ENCODE measurements at places on chromosomes 11 and 22.

- peak overlapping the region; percentile 100 for H3K27ac ChIP-seq
- no peak for DNase-seq
These were observed 480 bp upstream of the SMARCB1 start for GRCh38 chr22:23786261-23786710.

DNA sequence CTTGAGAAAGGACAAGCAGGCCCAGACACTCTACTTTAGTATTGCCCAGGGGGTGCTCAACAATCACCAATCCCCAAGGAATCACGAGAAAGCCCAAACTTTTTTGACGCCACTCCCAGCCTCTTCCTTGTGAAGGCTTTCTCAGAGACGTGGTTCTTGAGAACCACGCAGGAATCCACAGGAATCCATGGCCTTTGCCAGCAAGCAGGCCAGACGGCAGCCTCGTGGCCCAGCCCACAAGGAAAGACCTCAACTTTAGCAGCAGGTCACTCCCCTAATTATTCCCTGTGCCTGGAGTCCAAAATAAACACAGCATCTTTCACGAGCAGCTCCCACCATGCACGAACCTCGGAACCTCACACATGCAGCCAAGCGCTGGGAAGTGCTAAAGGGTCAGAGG is 104.2 kb downstream of the WT1 start:
- no peaks in the 10 kb centered on the region for H3K36me3 ChIP-seq
- no peak for DNase-seq
- H3K27me3 ChIP-seq = no peaks in the 10 kb centered on the region

GRCh38 chr11:124344346-124344745 is 24.3 kb upstream of the OR8D2 start:
- H3K27me3 ChIP-seq = no peaks in the 10 kb centered on the region
- H3K4me1 ChIP-seq = no peaks in the 10 kb centered on the region
- no peaks in the 10 kb centered on the region for H3K36me3 ChIP-seq
- no peak overlapping the region for H3K27ac ChIP-seq
- no peak overlapping the region for H3K4me3 ChIP-seq

DNA sequence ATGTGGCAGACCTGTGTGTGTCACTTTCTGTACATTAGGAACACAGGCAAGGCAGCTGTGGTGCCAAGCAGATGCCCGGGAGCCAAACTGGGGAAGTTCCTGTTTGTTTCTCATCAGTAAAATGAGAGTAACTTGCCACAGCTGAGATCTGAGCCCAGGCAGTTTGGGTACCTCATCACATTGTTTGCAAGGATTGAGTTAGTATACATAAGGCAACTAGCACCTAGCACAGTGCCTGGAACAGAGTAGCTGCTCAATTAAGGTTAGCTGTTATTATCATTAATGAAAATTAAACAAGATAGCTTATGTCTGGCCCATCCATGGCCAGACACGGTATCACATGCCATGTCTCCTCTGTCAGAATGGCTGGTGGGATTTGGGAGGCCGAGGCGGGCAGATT is 7.8 kb downstream of the SOX10 start:
- H3K4me1 ChIP-seq = no peaks in the 10 kb centered on the region
- no peak overlapping the region for H3K4me3 ChIP-seq
- H3K27ac ChIP-seq = no peak overlapping the region
- H3K27me3 ChIP-seq = no peaks in the 10 kb centered on the region

DNA sequence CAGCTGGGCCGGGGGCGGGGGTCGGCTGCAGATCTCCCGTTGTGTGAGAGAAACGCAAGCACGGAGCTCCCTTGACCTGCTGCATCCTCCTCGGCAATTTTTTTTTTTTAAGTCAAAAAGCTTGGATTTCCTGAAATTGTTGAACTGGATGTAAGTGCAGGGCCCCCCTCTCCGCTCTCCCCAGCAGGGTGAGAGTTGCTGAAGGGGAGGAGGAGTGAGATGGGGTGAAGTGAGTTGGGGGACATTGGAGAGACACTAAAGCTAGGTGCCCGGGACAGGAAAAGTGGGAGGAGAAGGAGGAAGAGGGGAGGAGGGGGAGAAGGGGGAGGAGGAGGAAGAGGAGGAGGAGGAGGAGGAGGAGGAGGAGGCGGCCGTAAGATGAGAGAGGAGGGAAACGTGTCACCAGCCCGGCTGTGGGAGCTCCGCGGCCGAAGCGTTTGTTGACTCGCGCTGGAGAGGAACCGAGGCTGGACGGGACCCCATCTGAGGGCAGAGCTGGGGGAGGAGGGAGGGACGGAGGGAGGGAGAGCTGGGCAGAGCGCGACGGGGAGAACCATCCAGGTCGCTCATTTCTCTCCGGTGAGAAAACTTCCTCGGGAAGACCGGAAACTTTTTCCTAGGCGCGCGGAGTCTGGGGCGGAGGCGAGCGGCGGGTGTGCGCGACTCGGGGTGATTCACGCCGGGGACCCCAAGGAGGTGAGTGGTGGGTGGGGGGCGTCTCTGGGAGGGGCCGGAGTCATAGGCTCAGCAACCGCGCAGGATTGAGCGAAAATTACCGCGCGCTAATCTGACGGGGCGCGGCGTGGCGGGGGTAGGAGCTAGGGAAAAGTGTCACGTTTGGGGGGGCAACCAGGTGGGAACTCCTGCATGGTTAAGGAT is 80.2 kb downstream of the PRR5L start:
- H3K27me3 ChIP-seq = peaks cover 7% of the 10 kb centered on the region
- peaks cover 4% of the 10 kb centered on the region for H3K4me1 ChIP-seq
- no peak overlapping the region for H3K27ac ChIP-seq
- H3K4me3 ChIP-seq = peak overlapping the region; percentile 65
- no peaks in the 10 kb centered on the region for H3K36me3 ChIP-seq
- DNase-seq = no peak

GRCh38 chr11:91625495-91625894 is 599.1 kb upstream of the FAT3 start:
- H3K4me1 ChIP-seq = no peaks in the 10 kb centered on the region
- no peaks in the 10 kb centered on the region for H3K36me3 ChIP-seq
- H3K27me3 ChIP-seq = no peaks in the 10 kb centered on the region
- no peak overlapping the region for H3K27ac ChIP-seq
- no peak overlapping the region for H3K4me3 ChIP-seq
- DNase-seq = no peak

- H3K27ac ChIP-seq = peak within 1 kb of the TSS; percentile 77
- no peak for DNase-seq
- H3K36me3 ChIP-seq = no peaks in the 10 kb centered on the region
- no peaks in the 10 kb centered on the region for H3K27me3 ChIP-seq
- peak within 1 kb of the TSS; percentile 47 for H3K4me3 ChIP-seq
- peaks cover 25% of the 10 kb centered on the region for H3K4me1 ChIP-seq
These were observed at the start of gene CD248 for GRCh38 chr11:66316849-66317251. Gene CD248 (minus strand): TSS chr11:66317044. CDS start chr11:66317027, 17 bp downstream.

GRCh38 chr11:128684549-128685401 is 9.1 kb upstream of the FLI1 start:
- DNase-seq = no peak
- peaks cover 11% of the 10 kb centered on the region for H3K4me1 ChIP-seq

DNA sequence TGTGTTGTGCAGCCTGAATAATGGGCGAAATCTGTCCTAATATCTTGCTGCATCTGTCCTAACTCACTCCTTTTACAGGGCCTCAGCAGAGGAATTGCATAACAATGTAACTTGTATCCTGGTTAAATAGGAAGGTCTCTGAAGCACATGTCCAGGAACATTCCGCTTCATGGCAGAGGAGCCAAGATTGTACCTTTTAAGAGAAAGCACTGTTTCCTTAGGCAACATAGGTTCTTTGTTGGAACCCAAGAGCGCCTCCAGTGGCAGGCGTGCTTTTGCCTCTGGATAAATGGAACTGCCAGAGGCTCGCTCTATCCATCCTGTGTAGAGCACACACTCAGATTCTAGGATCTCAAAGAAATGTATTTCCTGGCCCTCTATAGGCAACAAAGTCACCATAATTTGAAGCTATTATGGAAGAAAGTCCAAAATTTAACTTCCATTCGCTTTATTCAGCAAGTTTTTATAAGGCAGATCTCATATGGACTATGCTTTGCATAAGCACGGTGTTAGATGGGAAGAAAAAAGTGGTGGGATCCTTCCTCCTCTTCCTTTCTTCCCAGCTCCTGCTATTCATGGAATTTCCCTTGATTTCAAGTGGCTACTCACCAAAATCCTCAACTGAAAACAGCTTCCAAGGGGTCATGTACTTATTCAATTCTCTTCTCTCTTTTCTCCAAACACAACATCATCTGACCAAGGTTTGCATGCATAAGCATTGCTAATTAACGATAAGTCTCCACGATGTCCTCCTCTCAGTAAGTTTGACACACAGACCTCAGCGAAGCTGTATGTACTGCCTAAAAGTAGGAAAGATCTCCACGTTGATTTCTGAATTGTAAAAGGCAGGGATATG is at the start of gene BLID:
TSS of gene BLID (minus strand) at position 692 of the 856 bp plus-strand sequence. CDS start at position 399, 293 bp downstream.
- H3K4me3 ChIP-seq = no peak within 1 kb of the TSS
- peak within 1 kb of the TSS; percentile 61 for H3K27ac ChIP-seq
- H3K4me1 ChIP-seq = peaks cover 6% of the 10 kb centered on the region
- H3K27me3 ChIP-seq = no peaks in the 10 kb centered on the region
- DNase-seq = no peak
- peaks cover 3% of the 10 kb centered on the region for H3K36me3 ChIP-seq

GRCh38 chr22:50293441-50294318 is 13.8 kb downstream of the PLXNB2 start:
- H3K27me3 ChIP-seq = no peaks in the 10 kb centered on the region
- peak overlapping the region; percentile 97 for H3K27ac ChIP-seq
- H3K36me3 ChIP-seq = peaks cover 17% of the 10 kb centered on the region
- no peak for DNase-seq
- H3K4me1 ChIP-seq = peaks cover 38% of the 10 kb centered on the region

GRCh38 chr22:41180926-41181325 is 24.2 kb upstream of the L3MBTL2 start:
- H3K4me1 ChIP-seq = no peaks in the 10 kb centered on the region
- DNase-seq = no peak
- H3K27ac ChIP-seq = no peak overlapping the region
- H3K27me3 ChIP-seq = no peaks in the 10 kb centered on the region
- H3K36me3 ChIP-seq = peaks cover 31% of the 10 kb centered on the region

Measured in ascending aorta (tissue), 2 donors.